ENCODE measurements at places on chromosomes 12 and 14.

GRCh38 chr12:2678426-2678825 lies 116.3 kb upstream of the FKBP4 start:
- DNase-seq, result no peak

- peak; percentile 26 for DNase-seq
Measured at GRCh38 chr14:102594514-102595175, 2.2 kb downstream of the RCOR1 start.

DNA sequence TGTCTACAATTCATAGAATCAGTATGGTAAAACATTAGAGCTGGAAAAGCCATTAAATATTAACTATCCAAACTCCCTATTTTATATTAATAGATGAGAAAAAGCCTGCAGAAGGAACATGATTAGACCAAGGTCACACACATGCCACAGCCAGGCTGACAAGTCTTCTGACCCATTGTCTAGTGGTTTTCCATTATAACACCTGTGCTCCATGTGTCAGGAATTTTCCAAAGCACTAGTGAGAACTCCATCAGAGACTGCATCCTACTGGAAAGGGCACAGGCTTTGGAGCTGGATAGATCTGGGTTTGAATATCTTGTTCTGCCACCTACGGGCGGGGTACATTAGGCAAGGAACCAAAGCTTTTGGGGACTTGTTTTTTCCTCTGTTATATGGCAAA lies 325.5 kb downstream of the RAD51B start:
- DNase-seq, result no peak

DNA sequence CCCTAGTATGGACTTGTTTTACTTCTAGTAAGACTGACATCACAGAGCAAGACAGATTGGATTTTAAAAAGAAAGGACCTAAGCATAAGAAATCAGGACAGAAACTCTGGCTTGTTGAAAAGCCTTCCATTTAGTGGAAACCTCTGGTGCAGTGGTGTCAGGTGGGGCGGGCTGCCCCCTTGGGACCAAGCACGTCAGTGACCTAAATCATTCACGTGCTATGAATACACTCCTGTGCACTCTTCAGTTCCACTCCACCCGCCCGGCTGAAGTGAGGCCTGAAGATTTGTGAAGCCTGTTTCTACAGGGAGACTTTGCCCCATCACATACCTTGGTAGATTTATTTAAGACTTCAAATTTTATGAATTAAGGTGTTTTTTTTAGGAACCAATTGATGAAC lies 58.2 kb upstream of the STRN3 start:
- DNase-seq, result no peak

GRCh38 chr14:64755781-64756221 lies 51.6 kb downstream of the PLEKHG3 start:
- DNase-seq, result peak; percentile 34

DNA sequence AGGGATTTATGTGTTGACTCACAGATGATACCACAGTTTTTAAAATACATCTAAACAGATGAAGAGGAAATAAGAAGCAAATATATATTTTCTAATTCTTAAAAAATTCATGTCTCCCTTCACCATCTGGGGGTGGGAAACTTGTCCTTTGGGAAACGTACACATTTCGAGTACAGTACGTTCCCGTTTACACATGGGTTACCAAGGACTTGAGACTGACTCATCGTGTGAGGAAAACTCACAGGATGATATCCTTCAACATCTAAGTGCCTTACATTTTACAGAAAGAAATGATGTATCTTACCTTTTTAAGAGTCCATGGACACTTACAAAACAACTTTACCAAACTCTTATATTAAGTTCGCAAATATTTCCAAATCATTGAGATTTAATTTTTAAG lies 16.0 kb upstream of the FBLN5 start:
- no peak for DNase-seq

DNA sequence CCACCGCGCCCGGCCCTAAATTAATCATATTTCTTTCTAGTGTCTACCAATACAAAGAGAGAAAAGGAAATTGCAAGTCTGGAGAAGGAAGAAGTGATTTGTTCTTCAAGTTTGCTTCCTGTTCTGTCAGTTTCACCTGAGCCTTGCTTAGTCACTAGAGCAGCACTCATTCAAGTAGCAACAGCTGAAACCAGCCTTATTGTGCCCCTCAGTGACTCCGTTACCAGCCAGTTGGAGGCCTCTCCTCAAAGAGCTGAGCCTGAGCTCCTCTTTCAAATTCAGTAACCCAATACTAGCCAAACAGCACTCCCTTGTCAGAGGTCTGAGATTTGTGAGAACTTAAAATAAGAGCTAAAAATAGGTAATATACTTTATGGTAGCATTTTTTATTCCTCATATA lies 17.4 kb downstream of the PAWR start:
- DNase-seq, result no peak

- DNase-seq, result no peak
Measured at GRCh38 chr12:58189030-58189429, 247.7 kb downstream of the ATP23 start.

- DNase-seq, result no peak
Measured at GRCh38 chr12:50297996-50298395, 14.7 kb upstream of the LIMA1 start.

DNA sequence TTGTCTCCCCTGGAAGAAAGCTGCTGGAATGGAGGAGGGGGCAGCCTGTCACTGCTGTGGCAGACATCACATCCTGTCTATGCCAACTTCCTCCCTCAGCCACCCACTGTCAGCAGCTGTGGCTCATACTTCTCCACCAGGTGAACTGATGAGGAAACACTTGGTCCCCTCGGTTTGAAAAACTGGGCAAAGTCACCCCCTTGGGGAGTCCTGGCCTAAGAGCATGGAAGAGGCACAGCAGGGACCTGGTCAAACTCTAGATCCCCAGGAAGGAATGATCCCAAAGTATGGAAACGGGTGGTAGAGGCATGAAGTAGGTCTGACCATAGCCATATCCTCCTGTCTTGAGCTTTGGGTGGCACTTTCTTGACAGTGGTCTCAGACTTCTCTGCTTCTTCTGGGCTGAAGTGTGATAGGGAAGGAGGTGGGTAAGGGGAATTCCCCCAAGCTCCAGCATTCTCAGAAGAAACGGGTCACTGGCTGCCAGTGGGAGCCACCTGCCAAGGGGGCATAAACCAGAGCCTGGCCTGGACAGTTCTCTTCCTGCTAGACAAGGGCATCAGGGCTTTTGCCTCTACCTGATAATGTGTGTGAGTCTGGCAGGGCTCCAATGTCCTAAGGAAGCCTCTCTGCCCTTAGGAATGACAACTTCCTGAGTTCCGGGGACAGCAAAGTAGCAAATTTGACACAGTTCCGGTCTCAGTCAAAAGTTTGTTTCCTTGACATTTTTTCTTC lies 36.0 kb downstream of the FMNL3 start:
- peak; percentile 35 for DNase-seq

- DNase-seq, result no peak
Measured at GRCh38 chr12:97425380-97425779, 37.2 kb upstream of the RMST start.

GRCh38 chr12:8081251-8081920 lies 688 bp upstream of the NECAP1 start:
- DNase-seq, result no peak

DNA sequence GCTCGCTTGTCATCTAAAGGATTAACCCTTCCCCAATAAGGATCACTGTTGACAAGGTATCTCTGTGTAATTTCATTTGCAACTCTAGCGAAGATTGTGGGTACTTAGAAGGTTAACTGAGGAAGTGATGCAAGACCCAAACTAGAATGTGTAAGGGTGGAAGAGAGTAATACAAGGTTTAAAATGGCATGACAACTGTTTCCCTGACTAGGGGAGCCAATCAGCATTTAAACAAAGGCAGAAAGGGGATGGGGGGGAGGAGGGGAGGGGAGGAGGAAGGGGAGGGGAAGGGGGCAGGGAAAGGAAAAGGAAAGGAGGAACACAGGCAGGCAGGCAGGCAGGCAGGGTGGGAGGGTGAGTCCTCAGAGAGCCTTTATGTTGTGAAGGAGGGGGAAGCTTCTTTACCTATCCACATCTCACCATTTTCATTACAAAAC lies 31.1 kb downstream of the NRDE2 start:
- no peak for DNase-seq

GRCh38 chr12:64461634-64462414 lies 9.9 kb downstream of the TBK1 start:
- no peak for DNase-seq

DNA sequence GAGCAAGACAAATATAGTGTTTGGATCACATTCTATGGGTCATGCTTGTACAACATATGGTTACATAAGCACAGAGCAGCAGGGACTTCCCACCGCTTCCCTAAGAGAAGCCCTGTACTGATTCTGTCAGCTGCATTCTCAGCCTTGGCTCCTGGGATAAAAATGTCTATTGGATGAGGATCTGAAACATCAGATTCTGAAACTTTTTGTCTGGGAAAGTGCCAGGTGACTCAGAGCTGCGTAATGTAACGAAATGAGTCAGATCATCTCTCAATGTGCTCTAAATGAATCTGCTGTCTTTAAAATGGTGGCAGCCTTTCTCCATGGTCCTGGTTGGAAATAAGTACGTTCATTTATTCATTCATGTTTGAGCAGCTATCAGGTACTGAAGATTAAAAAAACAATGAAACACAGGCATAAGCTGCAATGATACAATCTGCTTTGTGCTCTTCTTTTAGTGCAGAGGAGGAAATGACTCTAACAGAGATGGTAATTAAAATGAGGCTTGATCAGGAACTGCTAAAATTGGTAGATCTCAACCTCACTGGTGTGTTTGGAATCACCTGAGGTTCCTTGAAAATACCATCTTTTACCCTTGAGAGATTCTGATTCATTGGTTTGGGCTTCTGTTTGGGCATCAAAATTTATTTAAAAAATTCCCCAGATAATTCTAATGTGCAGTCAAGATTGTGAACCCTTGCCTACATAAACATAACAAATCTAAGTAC lies 99.1 kb upstream of the NAP1L1 start:
- no peak for DNase-seq

DNA sequence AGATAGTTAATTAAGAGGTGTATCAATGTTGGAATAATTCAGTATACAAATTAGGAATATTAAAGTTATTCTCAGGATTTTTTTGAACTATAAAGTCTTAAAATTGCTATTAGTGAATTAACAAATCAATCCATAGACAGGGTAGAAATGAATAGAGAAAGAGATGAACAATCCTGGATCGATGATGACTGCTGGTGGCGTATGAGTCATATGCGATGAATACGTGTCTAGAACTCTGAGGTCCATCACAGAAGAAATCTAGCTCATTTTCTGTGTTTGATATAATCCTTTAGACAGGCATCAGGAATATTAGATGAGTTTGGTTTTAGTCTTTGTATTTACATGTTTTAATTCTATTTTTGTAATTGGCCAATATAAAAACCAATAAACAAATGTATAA lies 85.4 kb upstream of the RTL1 start:
- DNase-seq, result no peak

DNA sequence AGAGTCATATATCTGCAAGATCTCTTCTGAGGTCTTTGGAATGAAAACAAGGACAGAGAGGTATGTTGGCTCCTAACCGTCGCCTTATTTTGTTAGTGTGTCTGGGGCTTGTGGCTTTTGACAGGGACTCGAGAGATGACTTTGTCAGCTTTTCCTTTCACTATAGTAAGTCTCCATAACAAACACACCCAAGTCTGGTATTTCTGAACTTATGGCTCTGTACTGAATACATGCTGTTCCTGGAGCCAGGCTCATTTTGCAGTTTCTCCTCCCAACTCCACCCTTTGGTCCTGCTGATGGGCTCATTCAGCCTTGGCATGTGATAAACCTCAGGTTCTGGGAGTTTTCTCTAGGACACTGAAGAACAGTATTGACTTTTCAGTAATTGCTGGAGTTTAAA lies 27.7 kb upstream of the TMED10 start:
- DNase-seq, result no peak
